CD4-positive, alpha-beta T cell treated with Interleukin-17A for 4 hours (primary cell): ENCODE measurements at places on chromosomes 12 and 14.
A peak's percentile ranks its signal among the peaks of the same experiment; 100 is the strongest.

GRCh38 chr12:131603106-131603938 is 107.6 kb upstream of the SFSWAP start:
- DNase-seq: peak; percentile 30

DNA sequence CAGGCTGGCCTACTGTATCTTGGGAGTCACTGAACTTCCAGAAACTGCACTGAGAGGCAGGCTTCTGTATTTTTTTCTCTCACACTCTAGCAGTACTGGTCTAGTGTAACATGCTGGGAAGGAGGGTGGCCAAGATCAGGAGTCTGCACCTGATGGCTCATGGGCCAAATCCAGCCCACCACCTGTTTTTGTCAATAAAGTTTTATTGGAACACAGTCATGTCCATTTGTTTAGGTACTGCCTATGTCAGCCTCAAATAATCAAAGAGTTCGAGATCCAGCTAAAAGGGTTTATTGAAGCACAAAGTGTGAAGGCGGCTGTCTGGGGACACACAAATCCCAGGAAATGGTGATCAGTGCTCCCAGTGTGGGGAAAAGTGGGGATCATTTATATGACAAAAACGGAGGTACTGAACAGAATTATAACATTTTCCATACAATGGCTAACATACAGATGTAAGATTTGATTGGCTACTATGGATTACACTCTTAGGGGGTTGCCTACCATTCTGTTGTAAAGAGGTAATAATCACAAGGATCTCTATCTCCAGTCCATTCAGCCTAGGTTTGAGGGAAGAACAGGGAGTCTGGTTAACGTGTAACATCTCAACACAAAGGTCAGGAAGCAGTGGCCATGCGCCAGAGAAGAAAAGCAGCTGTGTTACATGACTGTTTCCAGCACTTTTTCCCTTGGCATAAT is 12.9 kb downstream of the USP30 start:
- DNase-seq: no peak

GRCh38 chr14:60723907-60724618 is at the start of gene SIX4:
Gene SIX4 (minus strand): TSS chr14:60724351. CDS start chr14:60724074, 277 bp downstream.
- DNase-seq: no peak

GRCh38 chr14:69612783-69613130 is 1.4 kb downstream of the SUSD6 start:
- peak; percentile 12 for DNase-seq

- DNase-seq: peak; percentile 64
Observed at GRCh38 chr14:44961151-44961553, 595 bp downstream of the KLHL28 start.

DNA sequence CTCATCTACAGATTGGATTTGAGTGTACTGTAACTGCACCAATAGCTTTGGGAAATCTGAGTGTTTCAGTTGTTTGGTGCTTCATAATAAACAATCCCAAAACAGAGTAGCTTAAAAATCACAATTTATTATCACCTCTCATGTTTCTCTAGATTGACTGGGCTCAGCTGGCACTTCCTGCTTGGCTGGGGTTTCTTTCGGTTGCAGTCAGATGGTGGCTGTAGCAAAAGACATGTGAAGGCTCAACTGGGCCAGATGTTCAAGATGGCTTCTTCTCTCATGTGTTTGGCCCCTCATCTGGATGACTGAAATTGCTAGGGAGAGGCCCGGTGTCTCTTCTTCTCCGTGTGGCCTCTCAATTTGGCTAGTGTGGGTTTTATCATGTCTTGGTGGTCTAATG is 12.1 kb upstream of the BMP4 start:
- DNase-seq: no peak

- DNase-seq: no peak
Observed at GRCh38 chr12:53235742-53236442, 3.9 kb upstream of the RARG start.

DNA sequence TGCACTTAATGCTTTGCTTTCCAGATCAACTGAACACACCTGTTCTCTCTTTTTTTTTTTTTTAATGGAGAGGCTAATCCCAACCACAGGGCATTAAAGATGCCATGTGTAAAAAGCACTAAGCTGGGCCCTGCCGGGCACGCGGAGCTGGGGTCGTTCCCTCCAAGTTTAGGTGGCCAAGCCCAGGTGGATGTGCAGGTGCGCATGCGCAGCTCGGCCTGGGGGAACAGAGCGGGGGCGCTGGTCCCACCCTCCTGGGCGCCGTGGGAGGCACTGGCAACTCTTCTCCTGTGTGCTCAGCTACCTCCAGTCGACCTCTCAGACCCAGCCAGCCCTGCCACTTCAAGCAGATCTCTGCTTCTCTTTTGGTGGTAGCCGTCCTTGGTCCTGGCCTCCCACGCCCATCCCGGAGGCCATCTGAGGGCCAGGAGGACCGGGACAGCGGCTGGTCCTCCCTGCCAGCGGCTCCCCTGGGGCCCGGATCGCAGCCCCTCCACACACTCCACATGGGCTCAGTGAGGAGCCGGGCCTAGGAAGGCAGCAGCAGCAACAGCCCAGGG is 679.3 kb downstream of the BCL11B start:
- DNase-seq: no peak
